ENCODE measurements at places on chromosomes 6 and 20.

DNA sequence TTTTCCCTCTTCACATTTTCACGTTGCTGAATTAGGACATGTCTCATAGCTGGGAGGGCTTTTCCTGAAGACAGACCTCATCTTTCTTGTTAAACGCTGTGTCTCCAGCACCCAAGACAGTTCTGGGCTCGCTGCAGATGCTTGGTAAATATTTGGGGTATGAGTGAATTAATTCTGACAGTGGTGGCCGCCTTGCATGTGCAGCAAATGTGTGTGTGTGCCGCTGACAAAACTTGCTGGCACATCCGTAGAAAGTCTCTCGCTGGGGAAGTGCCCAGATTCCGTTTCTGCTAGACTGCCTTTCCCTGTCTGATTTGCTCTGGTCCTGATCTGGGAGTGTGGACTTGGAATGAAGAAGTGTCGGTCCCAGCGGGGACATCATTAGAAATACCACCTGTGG, 48.2 kb upstream of the ZNFX1 start:
- no peak for DNase-seq

DNA sequence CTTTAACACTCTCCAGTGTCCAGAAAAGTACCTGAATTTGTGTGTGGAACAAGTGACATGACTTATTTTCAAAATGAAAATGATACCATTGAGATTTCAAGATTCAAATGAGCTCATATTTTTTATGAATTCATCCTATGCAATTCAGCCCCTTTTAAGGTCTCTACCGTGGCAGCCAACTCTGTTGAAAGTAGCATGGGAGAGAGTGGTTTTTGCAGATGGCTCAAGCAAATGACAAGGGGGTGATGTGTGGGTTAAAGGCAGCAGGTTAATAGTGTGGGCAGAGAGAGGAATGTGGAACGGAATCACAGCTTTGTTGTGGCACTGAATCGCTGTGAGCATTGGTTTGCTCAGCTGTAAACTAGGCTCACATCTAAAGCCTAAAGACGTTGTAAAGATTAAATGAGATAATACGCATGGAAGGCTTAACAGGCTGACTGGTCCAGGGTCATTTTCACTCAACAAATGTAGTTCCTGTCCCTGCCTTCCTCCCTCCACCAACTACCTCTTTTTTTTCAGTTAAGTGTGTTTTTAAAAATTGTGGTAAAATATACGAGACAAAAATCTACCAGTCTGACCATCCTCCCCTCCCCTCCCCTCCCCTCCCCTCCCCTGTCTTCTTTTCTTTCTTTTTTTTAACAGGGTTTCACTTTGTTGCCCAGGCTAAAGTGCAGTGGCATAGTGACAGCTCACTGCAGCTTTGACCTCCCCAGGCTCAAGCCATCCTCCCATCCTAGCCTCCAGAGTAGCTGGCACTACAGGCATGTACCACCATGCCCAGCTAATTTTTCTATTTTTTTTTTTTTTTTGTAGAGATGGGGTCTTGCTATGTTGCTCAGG, 114.7 kb upstream of the ZNF217 start:
- no peak for DNase-seq

- DNase-seq, result no peak
These were observed 22.4 kb downstream of the TRMT6 start for GRCh38 chr20:5927749-5928462.

DNA sequence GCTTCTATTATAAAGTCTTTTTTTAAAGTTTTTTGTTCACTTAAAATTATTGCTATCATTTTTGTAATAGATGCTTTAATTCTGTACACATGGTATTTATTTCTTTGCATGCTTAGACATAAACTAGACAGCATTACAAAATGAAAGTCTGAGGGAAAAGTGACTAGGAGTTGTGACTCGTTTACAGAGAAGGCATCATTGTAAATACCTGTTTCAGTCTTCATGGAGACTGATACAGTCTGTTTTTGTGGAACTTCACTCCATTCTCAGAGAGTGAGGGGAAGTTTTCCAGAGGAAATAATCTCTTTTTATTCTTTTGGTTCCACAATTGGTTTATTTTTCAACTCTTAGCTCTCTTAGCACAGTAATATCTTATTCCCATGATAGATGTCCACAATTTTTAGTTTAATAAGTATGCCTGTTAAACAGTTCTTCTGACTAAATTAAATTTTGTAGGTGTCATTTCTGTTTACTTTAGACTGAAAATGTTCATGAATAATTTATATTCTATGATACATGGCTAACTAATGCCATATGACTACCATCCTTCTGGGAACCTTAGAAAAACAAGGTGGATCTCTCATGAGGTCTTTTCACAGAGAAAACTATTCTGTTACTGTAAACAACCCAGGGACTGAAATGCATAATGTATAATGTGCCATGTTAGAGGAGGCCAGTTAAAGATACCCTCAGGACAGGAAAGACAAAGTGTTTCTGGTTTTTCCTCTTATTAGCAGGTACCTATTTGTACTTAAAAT, 69.2 kb downstream of the MYO6 start:
- DNase-seq, result no peak

DNA sequence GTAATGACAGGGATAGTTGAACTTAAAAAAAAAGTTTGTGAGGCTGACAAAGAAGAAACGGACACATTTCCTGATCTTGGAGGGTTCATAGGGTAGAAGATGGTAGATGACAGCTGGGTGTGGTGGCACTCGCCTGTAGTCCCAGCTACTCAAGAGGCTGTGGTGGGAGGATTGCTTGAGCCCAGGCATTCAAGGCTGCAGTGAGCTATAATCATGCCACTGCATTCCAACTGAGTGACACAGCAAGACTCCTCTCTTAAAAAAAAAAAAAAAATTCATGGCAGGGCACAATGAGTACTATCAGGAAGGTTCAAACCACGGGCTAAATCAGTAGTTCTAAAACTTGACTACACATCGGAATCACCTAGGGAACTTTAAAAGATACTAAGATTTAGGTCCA, 2.0 kb upstream of the MICA start:
- DNase-seq, result peak; percentile 82

- DNase-seq, result no peak
These were observed 87.7 kb downstream of the DLL1 start for GRCh38 chr6:170203212-170203611.

GRCh38 chr6:42404484-42404883, 47.2 kb downstream of the TRERF1 start:
- no peak for DNase-seq

GRCh38 chr20:63432577-63433325, 39.7 kb downstream of the KCNQ2 start:
- no peak for DNase-seq

DNA sequence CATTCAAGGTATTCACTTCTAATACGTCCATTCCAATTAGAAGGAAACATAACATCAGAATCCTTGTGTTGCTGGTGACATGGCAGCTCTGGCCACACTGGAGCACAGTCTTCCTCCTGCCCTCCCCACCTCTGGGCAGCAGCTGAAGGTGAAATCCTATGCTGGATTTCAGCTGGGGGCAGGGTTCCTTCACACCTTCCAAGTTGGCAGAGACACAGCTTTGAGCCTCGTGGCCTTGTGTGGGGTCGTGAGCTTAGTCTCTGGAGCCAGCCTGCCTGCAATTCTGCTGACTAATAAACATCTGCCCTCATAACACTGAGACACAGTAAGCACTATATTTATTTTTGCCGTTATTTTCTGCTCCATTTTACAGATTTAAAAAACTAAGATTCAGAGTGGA, 218.9 kb upstream of the RIN2 start:
- DNase-seq, result no peak

DNA sequence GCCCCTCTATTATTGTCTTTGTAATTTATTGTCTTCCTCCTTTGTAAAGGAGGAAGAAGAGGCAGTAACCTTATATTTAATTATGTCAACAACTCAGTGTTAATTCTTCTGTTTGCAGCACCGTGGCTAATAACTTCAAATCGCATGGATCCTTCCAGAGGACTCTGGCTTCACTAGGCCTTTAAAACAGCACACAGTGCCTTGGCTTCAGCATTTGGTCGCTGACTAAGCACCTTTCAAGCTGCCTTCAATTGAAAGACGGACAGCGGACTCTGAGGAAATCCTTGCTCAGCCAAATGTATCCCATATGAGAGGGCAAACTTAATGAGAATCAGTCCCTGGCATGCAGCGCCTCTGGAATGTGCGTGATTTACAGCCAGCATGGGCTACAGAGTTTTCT, 64.2 kb downstream of the SGK1 start:
- DNase-seq, result no peak

- DNase-seq, result no peak
These were observed 73.8 kb downstream of the LRRC1 start for GRCh38 chr6:53868626-53869025.

- DNase-seq, result no peak
These were observed 68.1 kb downstream of the PLCB4 start for GRCh38 chr20:9137001-9137400.

All from sigmoid colon (tissue), 7 donors.